M059J (cell line): ENCODE measurements at places on chromosomes 5 and 9. TPM values are rescaled to one million over a fixed set of nuclear protein-coding genes. Genes with fewer than 3 reads are reported as not detected.
A peak's percentile ranks its signal among the peaks of the same experiment; 100 is the strongest.

Gene LCN6
- not detected in 2 replicates for total RNA-seq

- no peak for DNase-seq
Observed at GRCh38 chr9:19788614-19789271, at the start of gene SLC24A2. SLC24A2 (minus strand) TSS chr9:19789037.

DNA sequence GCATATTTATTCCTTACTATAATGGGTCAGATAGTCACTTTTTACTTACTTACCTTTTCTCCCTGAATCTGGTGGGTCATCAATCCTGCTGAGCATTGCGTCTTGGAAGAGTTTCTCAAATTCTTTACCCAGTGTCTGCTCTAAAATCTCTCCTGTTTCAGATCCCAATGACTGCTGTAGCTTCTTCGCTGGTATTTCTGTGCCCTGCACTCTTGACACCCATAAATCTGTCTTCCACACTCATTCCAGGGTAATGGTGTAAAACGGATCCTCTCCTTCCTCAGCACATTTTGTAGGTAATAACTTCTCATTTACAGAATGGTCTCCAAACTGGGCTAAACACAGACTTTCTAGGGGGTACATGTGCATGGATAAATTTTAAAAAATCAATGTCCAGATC is 407.4 kb downstream of the DMAC1 start:
- no peak for DNase-seq

GRCh38 chr9:129283705-129284606 is 105.9 kb upstream of the IER5L start:
- DNase-seq, result no peak

- no peak for DNase-seq
Observed at GRCh38 chr9:30075022-30075421, 2309.4 kb upstream of the ACO1 start.

Gene GRIA1
- total RNA-seq, result 0.30 and 1.2 TPM in 2 replicates

Gene F12
- 1.7 and 2.4 TPM in 2 replicates for total RNA-seq

DNA sequence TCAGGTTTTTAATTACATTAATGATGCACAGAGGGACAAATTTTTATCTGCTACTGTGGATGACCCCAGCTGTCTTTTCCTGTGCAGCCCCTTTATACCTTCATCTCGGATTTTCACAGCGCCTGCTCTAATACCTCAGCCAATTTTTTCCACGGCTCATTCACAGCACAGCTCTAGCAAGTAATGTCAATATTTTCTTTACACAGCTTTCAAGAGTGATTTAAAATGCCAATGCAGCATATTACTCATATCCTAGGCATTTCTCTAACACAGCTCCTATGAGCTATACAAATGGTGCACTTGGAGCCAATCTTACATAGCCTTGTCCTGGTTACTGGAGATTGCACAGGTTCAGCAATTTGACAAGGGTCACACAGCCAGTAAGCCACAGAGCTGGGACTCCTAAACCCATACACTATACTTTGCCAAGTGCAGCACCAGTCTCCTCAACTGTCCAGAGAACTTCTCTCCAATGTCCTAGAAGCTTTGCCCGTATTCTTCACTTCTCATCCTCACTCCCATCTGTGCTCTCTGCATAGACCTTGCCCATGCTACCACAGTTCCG is 661.8 kb downstream of the DTWD2 start:
- DNase-seq, result no peak

Gene TXNDC8
- not detected in 2 replicates for total RNA-seq

- no peak for DNase-seq
Observed at GRCh38 chr9:34590381-34591247, 1.1 kb upstream of the CNTFR start.

- peak; percentile 71 for DNase-seq
Observed at GRCh38 chr5:36739751-36740221, 133.4 kb downstream of the SLC1A3 start.

GRCh38 chr9:4887556-4887955 is 94.8 kb downstream of the RCL1 start:
- DNase-seq, result peak; percentile 56

- no peak for DNase-seq
Observed at GRCh38 chr5:134000091-134000511, 4.7 kb downstream of the VDAC1 start.

DNA sequence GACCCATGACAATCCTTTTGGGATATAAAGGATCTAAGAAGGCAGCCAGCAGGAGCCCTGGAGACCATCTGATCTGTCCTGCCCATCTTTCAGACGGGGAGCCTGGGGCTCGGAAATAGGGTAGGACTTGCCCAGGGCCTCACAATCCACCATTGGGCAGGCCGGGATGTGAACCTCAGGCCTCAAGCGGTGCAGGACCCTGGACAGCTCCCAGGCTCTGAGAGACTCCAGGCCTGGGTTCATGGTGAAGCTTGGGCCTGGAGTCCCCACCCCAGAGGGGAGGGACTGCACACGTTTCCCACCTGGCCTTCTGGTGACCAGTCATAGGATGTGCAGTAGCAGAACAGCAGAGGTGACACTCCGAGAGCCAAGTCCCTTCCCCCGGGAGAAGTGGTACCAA is 36.6 kb upstream of the RAPGEF1 start:
- DNase-seq, result peak; percentile 53

- DNase-seq, result no peak
Observed at GRCh38 chr5:15637886-15638285, 137.9 kb downstream of the FBXL7 start.

- peak; percentile 72 for DNase-seq
Observed at GRCh38 chr5:153147891-153148623, 342.4 kb upstream of the GRIA1 start.

Gene WNT8A
- total RNA-seq, result 0.12 and 0.54 TPM in 2 replicates

DNA sequence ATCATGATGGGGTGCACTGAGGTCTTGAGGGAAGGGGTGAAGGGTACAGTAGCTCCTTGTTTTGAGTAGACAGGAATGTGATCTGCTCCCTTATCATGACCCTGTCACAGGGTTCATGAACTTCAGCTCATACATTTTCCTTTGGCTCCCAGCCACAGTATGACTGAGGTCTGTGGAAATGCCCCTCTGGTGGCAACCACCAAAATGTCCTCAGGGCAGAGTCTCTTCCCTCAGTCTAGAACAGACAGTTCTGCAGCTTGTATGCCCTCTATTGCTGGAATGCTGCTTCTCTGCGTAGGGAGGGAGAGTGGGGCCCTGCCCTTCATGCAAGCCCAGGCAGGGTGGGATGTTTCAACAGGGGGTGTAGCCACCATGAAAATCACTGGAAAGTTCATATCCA is 53.8 kb upstream of the SNCAIP start:
- peak; percentile 73 for DNase-seq

Gene NUTM2G
- not detected in 2 replicates for total RNA-seq

DNA sequence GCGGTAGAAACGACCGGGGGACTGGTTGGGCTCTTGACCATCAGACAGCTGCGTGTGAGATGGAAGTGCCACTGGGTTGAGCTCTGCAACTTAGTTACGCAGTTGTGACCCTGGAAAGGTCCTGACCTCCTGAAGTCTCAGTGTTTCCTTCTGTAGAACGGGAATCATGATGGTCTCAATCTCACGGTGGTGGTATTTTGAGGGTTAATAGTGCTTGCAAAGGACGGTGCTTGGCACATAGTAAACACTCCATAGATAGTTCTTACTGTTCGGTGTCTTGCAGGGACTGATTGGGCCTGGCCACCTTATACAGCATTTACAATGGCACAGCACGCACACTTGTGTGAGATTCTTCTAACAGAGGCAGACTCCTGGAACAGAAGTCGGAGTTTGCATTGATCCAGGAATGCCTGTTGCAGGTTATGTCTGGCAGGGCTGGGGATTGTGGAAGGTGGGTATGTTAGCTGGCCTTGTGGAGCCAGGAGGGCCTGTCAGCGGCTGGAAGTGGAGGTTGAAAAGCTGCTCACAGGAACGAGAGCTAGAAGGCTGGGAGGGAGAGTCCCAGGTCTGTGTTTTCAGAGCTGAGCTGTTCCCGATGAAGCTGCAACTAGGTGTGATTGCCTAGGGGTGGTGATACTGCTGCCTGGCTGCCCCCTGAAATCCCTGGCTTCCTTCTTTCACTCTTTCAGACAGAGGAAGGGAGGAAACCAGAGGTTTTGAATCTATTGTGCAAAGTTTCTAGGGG is 962 bp upstream of the TXN start:
- DNase-seq, result no peak

Gene RGS7BP
- total RNA-seq, result not detected in 2 replicates

Gene ZNF454
- 0.05 and 0.54 TPM in 2 replicates for total RNA-seq

Gene ISL1
- total RNA-seq, result not detected in 2 replicates

DNA sequence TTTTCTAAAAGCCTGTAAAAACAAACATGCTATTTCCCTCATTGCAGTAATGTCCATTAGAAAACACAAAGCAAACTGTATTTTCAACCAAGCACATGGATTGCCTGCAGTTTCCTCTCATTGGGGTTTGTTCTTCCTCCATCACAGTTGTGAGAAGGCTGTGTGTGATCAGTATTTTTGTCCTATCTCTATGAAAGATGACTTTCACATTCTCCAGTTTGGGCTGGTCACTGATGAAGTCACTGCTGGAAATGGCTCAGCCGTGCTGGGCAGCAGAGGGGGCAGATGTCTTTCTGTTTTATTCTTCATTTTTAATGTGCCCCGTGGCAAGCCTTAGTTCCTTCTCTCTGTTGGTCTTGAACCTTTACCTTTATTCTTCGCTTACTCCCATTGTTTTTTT is 288.9 kb upstream of the MPDZ start:
- DNase-seq, result peak; percentile 19

DNA sequence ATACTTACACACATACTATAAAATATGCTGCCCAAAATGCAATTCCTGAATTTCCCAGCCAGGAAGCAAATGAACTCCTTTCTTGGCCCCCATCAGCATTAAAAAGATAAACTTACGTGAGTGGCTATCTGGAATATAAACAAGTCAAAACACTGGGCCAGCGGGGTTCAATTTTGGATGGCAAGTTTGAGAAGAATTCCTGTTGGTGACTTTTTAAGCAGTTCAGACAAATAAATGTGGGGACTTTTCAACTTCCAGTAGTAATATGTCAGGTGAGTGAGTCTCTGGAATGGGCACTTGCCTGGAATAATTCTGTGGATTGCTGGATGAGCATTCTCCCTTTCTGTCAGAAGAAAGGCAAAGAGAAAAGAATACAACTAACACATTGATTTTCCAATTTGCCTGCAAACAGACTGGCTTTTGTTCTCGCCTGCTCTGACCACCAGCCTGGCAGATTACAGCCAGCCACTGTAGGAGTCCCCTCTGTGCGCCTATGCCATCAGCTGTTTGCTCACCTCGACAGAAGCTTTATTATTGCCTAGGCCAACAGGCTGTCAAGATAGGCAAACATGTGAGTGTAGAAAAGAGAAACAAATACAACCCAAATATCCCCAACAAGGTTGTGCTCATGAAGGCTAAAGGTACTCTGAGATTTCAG is 78.6 kb downstream of the MRPS27 start:
- no peak for DNase-seq

Gene IL9
- total RNA-seq, result not detected in 2 replicates

GRCh38 chr5:91229031-91229727 is 153.9 kb downstream of the ARRDC3 start:
- no peak for DNase-seq

GRCh38 chr5:16140944-16141343 is 38.6 kb downstream of the MARCHF11 start:
- DNase-seq, result peak; percentile 64

GRCh38 chr5:151772029-151772845 is 483 bp downstream of the G3BP1 start:
- peak; percentile 49 for DNase-seq

Gene CD72
- total RNA-seq, result 0.05 and 4.1 TPM in 2 replicates

GRCh38 chr5:94361832-94362796 is 256.3 kb downstream of the KIAA0825 start:
- no peak for DNase-seq

Gene PCDHB7
- 1.7 and 2.1 TPM in 2 replicates for total RNA-seq

- DNase-seq, result no peak
Observed at GRCh38 chr5:10854506-10855277, 93.7 kb upstream of the DAP start.

Gene HAPLN1
- 0.20 and 0.99 TPM in 2 replicates for total RNA-seq

GRCh38 chr9:117747386-117747970 is 43.3 kb downstream of the TLR4 start:
- no peak for DNase-seq

- DNase-seq, result peak; percentile 7
Observed at GRCh38 chr5:41790038-41790776, 80.0 kb downstream of the OXCT1 start.

Gene DMRT2
- total RNA-seq, result not detected in 2 replicates

Gene WWC1
- 6.1 and 9.7 TPM in 2 replicates for total RNA-seq

- no peak for DNase-seq
Observed at GRCh38 chr5:133398646-133399101, 213.7 kb downstream of the FSTL4 start.

DNA sequence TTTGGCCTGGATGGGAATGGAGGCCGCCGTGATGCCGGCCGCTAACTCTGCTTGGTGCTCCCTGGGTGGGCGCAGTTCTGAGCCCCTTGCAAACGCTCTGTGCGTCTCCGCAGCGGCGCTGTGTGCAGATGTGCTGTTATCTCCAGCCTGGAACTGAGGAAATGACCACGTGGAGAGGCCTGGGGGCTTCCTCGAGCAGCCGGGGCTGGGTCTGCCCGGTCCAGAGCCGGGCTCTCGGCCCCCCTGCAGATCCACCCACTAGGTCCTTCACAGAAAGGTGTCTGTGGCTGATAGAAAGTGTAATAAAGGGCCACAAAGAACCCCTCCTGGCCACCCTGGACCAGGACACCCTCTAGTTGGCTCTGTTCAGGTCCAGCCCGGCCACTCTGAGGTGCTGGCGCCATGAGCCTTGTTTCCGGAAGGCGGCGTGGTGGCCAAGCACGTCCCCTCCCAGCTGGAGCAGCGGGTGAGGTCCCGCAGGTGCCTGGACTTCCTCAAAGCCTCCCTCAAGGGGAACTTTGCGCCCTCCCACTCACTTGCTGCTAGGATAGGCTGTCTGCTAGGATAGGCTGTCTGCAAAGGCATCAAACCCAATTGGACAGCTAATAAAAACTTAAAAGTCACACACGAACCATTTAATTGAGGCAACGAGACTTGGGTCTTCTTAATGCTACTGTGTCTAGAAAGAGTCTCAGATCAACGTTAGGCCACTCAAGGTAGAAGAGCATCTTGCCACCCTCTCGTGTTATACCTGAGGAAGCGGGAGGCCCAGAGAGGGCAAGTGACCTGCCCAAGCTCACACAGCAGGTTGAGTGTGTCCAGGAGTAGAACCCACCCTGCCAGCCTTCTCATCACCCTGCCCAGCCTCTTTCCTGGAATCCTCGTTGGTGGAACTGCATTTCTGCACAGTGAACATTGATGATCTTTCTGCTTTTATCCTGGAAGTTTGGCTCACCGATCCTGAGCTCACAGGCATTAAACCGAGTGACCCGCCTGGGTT is 109.3 kb upstream of the FCN2 start:
- no peak for DNase-seq

DNA sequence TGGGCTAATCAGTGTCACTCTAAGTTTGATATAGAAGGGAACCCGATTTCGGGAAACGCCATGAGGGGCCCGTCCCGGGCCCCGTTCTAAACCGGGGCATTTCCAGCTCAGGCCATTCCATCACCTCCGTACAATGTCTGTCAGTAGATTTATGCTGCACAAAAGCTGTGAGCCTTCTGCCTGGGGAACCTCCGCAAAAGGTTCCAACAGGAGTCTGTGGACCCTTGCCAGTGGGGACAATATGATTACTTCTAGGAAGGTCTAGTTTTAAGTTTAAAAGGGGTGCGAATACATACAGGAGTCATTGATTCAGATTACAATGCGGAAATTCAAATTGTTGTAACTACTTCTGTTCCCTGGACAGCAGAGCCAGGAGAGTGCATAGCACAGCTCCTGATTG is 57.6 kb downstream of the RAPGEF1 start:
- no peak for DNase-seq
